ENCODE measurements at places on chromosomes 3 and 15. TPM values are rescaled to one million over a fixed set of nuclear protein-coding genes. Genes with fewer than 3 reads are reported as not detected.

FAM174B gene
- 8.3 TPM for polyA plus RNA-seq

DNA sequence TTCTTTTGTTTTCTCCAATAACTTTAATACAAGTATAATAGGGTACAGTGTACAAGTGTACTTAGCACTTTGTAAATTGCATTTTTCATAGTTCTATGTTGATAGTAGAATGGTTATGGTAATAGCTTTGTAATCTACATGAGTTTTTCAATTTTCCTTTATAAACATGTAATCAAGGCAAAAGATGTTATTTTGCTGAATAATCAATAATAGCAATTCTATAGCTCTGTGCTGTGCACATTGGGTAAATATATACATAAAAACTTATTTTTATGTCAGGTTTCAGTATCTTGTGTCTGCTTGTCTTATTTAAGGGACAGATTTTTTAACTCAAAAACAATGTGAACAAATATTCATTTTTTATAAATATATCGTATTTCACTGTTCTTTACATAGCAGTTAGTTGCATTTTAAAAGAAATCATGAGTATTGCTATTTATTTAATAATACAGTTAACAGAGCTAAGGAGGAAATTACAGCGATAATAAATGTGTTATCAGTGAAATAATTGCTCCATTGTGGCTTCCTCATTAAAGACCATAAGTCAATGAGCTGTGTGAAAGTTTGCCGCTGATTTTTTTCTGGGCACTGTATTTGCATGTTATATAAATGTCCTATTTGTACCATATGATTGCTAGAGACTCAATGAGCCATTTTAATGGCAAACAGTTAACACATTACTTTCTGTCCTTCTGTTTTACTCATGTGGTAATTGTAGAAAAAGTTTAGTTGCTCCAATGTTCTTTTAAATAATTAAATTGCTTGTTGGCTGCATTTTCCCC is 214.6 kb upstream of the STAC start:
- no peak for DNase-seq

DNA sequence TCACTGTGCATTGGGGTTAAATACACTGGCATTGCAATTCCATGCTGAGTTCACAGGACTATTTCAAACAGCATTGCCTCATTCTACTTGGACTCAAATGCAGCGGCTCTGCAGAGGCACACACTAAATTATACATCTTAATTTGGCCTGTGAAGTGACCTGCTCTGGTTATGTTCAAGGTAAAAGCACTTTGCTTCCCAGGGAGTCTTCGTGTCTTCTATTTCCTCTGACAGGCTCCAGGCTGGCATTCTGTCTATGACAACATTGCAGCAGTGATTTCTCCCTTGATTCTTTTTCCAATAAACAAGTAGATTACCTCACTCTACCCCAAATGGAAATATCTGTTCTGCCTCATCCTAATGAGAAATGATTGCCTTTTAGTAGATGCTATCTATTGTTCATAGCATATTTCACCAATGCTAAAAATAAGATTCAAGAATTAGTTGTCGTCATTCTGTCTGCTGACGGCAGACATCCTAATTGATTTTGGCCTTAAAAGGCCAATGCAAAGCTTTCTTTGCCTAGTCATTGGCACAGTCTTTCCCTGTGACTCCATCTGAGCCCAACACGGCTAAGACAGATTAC is 33.8 kb downstream of the FMN1 start:
- no peak for DNase-seq

- DNase-seq, result no peak
Observed at GRCh38 chr15:101255051-101255395, 3.2 kb upstream of the CHSY1 start.

LRRC3B gene
- polyA plus RNA-seq, result not detected

GRCh38 chr15:31263751-31264558 is 62.7 kb upstream of the KLF13 start:
- DNase-seq, result peak; percentile 91

GATM gene
- 9.1 TPM for polyA plus RNA-seq

DNA sequence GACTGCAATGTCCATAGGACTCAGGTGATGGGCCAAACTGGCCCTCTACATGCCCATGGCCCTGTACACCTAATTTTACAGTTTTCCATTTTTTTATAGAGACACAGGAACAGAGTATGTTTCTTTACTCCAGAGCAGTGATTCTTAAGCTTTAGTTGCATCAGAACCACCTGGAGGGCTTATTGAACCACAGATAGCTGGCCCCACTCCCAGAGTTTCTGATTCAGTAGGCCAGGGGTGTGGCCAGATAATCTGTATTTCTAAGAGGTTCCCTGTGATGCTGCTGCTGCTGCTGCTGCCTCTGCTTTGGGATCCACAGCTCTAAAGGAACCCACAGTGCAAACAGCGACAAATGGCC is 5.1 kb downstream of the RBP1 start:
- no peak for DNase-seq

GRCh38 chr15:89670971-89671560 is 8.1 kb downstream of the PLIN1 start:
- no peak for DNase-seq

DNA sequence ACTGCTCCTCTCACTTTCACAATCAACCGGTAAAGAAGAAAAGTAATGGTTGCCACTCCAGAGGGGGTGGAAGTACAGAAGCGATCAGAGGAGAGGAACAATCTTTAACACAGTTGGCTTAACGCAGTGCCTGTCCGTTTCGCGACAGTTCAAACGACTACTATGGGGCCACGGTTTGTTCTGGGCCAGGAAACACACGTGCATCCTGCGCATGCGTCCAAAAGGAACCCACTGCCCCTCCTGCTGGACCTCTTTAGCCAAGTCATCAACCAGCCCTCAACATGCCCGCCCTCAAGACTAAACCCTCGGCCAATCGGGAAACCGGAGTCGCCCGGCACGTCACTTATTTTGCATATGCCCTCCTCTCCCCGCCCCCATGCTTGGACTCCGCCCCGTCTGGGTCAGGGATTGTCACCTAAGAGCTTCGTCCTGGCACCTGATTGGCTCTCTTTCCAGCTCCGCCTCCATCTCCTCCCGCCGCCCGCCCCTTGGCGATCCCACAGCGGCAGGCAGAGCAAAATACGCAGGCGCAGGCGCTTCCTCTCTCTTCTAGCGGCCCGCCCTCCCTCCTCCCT is 345 bp upstream of the CDV3 start:
- peak; percentile 100 for DNase-seq

DNA sequence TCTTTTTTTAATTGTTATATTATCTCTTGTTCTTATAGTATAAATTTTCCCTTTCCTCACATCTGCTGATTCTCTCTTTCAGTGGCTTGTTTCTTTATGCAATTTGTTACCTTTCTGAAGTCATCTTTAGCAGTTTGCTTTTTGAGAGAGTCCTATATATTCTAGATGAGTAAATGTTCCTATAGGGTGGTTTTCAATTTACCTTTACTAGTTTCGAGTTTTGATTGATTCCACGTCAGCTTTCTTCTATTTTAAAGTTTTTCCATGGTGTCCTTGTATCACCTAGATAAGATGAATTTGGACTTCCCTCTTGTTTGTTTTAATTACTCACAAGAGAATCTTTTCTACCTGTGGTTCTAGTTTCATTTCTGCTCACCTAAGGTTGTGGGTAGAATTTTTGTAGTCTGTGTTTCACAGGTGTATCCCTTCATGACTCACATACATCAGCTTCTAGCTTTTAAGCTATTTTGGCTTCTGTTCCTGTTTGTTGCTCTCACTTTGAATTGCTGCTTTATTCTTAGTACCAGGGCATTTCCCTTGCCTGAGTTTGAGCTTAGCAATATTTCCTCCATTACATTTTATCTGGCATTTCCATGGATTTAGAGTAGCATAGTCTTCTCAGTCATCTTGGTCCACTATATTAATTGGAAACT is 6.4 kb downstream of the TEX9 start:
- DNase-seq, result no peak

INSYN1 gene
- polyA plus RNA-seq, result 120 TPM

All from heart left ventricle (tissue), 16 donors.